ENCODE measurements at places on chromosomes 1 and 21. TPM values are rescaled to one million over a fixed set of nuclear protein-coding genes. Genes with fewer than 3 reads are reported as not detected.

RNF19B gene
- 99.9 TPM for total RNA-seq

- peak; percentile 33 for DNase-seq
These were observed at the start of gene KCND3 for GRCh38 chr1:111989531-111990025. KCND3 (minus strand) TSS chr1:111989668.

PERM1 gene
- not detected for total RNA-seq

- no peak for DNase-seq
These were observed 23.3 kb downstream of the TTC34 start for GRCh38 chr1:2778220-2778592.

DNA sequence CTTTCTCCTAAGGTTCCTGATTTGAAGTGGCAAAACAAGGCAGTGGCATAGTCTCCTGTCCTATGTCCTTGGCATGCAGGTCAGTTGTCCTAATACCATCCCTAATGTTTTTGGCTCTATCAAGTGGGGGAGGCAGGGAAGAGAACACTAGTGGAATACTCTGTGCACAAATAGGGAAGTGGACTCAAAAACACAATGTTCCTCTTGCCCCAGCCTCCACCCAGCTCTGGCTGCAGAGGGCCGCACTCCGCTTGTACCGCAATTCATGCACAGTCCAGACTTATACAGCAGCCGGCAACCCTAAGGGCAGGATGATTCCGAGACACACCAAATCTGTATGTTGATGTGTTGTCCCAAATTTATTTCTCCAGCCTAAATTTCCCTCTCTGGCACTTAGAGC, 14.5 kb downstream of the PLEKHO1 start:
- DNase-seq = no peak

DNA sequence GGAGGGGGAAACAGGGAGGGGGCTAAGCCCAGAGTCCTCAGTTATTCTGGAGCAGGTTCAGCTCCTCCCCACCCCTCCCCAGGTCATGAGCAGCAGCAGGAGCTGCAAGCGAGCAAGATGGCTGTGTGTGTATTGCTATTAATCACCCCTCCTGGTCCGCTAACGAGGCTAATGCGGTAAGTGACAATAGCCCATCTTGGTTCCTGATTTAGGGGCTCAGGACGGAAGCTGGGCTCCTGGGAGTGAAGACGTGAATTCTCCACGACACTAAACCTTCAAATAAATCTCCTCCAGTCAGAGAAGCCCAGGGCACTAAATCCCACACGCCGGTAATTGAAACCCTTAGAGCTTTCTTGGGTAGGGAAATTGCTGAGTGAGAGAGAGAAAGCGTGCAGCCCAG, 76.1 kb downstream of the TMEM53 start:
- DNase-seq = no peak

OPTC gene
- total RNA-seq = not detected

GRCh38 chr1:167950569-167950968, 13.7 kb upstream of the MPC2 start:
- no peak for DNase-seq

TMEM51 gene
- total RNA-seq = not detected

DNA sequence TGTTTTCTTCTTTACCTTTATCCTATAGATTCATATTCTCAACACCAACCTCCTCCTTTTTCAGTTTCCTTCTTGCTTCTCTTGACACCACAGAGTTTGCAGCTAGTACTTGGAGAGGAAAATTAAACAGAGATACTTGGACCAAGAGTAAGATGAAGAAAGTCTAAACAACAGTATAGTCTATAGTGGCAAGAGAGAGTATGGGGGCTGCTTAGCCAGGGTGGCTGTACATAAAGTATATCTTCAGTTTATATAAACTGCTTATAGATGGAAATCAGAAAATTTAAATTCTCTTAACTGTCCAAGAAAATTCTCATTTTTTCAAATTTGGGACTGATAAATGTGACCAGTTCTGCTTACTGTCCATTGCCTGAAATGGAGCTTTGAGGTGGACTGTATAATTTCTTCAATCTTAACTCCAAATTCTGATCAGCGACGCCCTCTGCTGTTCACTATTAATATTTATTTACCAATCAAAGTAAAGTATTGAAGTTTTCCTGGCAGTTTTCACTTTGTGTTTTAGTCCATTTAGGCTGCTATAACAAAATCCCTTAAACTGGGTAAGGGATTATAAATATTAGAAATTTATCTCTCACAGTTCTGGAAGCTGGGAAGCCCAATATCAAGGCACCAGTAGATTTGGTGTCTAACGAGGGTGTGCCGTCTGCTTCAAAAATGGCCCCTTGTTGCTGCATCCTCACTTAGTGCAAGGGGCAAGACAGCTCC, 14.8 kb upstream of the METTL18 start:
- no peak for DNase-seq

PRRX1 gene
- total RNA-seq = not detected
